ENCODE measurements at places on chromosomes 2 and 18.

GRCh38 chr2:111982822-111983221 lies 72.2 kb upstream of the TMEM87B start:
- no peak for DNase-seq

DNA sequence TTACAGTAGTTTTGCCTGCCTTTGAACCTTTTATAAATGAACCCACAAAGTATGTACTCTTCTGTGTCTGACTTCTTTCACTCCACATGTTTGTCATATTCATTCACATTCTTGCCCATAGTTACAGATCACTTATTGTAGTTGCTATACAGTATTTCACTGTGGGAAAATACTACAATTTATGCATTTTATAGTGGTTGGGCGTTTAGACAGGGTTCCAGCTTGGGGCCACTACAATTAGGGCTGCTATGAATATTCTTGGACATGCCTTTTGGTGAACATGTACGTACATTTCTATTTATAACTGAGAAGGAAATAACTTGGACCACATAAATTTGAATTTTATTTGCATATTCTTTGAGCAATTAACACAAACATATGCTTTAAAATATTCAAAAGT lies 15.4 kb upstream of the PMAIP1 start:
- no peak for DNase-seq

GRCh38 chr2:150570712-150571111 lies 83.2 kb upstream of the RND3 start:
- DNase-seq = no peak

- DNase-seq = no peak
Observed at GRCh38 chr2:222268311-222268990, 30.3 kb downstream of the PAX3 start.

GRCh38 chr18:61308795-61309393 lies 24.3 kb upstream of the CDH20 start:
- DNase-seq = no peak

- no peak for DNase-seq
Observed at GRCh38 chr2:59449274-59449673, 1104.2 kb downstream of the BCL11A start.

- DNase-seq = no peak
Observed at GRCh38 chr2:43520919-43521318, 74.9 kb downstream of the THADA start.

GRCh38 chr2:94964193-94964592 lies 61.3 kb upstream of the MAL start:
- no peak for DNase-seq

- no peak for DNase-seq
Observed at GRCh38 chr2:27967076-27967475, 76.5 kb downstream of the BABAM2 start.

DNA sequence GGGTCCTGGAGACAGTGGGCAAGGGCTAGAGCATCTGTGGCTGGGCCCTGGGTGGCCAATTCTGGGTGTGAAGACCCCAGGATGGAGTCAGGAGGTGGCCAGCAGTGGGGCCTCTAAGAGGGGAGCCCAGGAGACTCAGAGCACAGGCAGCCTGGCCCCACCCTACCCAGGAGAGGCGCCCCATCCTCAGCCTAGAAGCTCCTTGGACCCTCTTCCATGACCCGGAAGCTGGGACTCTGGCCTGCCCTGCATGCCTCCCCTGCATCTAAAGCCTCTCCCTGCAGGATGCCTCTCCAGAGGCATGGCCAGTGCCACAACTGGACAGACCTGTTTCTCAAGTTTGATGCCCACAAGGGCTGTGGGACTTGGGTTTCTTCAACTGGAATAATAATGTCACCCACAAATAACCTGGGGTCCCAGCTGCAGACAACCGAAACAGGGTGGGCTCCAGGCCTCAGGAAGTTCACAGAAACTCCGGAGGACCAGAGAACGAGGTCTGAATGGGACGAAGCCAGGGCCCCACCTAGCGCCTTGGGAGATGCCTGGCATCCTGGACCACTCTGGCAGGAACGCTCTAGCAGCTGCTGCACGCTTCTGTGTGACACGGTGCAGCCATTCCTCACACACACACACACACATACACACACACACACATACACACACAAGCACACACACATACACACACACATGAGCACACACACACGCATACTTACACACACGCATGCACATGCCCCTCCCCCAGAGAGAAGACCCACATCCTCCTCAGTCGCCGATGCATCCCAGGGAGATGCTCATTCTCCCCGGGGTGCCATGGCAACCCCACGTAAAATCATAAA lies 16.4 kb downstream of the KCNIP3 start:
- DNase-seq = no peak

Measured in NCI-H2107 (cell line).